Osteocyte (in vitro differentiated cells): ENCODE measurements at places on chromosomes 7 and 10. TPM values are rescaled to one million over a fixed set of nuclear protein-coding genes. Genes with fewer than 3 reads are reported as not detected.

The FEZF1 gene
- not detected in 2 replicates for total RNA-seq

DNA sequence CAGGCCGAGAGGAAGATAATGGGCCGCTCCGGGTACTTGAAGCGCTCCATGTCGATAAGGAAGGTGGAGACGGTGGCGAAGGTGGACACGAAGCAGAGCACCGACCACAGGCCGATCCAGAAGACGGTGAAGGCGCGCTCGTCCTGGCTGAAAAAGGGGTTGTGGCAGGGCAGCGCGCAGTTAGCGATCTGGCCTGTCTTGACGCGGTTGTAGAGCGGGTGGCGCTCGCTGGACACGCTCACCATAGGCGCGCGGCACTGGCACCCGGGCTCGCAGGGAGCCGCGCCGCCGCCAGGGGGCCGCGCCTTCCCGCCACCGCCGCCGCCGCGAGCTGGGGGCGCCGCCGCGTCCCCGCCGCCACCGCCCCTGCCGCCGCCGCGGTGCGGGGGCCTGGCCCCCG is 1.6 kb downstream of the FZD8 start:
- H3K27me3 ChIP-seq, result no peaks in the 10 kb centered on the region
- H3K27ac ChIP-seq, result peak overlapping the region; percentile 50
- no peaks in the 10 kb centered on the region for H3K36me3 ChIP-seq
- peak overlapping the region; percentile 82 for H3K4me3 ChIP-seq
- H3K4me1 ChIP-seq, result peaks cover 48% of the 10 kb centered on the region

DNA sequence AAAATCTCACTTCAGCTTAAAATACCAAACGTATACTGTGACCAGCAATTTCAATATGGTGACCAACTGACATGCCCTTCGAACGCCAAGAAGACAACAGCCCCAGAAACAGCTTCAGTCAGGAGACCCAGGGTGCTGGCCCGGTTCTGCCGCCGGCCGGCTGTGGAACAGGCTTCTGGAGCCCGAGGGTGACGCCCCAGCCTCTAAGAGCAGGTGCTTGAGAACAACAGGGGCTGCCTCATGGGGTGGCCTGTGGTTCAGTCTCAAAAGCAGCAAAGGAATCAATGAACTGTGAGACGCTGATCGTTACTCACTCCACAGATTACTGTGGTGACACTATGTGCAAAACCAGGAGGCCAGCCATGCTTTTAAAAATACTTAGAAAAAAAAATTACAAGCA is 17.3 kb downstream of the GPER1 start:
- H3K27me3 ChIP-seq, result no peaks in the 10 kb centered on the region
- peak overlapping the region; percentile 56 for H3K27ac ChIP-seq
- peaks cover 35% of the 10 kb centered on the region for H3K4me1 ChIP-seq
- no peak for DNase-seq

The RGR gene
- total RNA-seq, result not detected in 2 replicates

DNA sequence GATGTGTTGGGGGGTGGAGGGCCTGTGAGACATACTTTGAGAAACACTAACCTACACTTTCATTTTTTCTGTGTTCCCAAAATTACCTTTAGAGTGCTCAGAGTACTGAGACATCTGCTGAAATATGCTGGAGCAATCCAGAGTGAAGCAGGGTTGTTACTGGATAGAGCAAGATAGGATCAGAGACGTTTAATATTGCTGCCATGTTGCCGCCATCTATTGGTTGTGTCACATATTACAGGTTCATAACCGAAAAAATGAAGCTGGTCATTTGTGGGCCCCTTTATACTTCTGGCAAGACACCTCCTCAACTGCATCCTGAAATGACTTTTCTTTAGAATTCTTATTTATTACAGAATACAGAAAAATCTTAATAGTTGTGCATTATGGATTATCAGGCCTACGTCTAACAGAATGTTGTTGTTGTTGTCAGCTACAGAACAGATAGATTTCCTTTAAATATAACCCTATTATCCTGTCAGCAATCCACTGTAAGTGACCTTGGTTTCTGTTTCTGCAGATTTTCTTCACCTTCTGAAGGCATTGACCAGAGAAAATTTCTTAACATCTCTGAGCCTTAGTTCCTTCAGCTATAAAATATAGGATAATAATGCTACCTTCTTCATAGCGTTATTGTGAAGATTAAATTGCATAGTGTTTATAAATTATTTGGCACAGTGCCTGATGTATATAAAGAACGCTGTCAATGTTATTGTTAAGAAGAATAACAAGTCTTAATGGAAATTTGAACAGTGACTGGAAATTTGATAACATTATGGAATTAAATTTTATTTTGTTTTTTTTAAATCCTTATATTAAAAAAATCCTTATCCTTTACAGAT is 16.2 kb upstream of the DLD start:
- no peaks in the 10 kb centered on the region for H3K36me3 ChIP-seq
- H3K4me1 ChIP-seq, result peaks cover 2% of the 10 kb centered on the region
- peaks cover 52% of the 10 kb centered on the region for H3K27me3 ChIP-seq
- no peak overlapping the region for H3K4me3 ChIP-seq
- DNase-seq, result no peak
- no peak overlapping the region for H3K27ac ChIP-seq

DNA sequence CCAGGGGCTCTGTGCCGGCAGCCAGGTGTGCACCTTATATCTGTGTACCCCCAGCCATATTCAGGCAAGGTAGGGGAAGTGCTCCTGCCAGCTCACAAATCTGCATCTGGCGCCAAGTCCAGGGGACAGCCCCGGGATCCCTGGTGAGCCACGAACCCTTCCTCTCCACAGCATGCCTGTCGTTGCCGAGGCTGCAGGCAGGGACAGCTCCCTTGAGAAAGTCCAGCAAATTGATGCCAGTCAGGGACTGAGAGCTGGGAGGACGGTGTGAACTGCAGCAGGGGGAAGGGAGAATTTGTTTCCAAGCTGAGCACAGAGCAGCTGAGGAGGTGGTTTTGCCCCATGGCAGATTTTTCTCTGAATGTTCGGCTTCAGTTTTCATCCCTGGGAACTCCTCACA is 919 bp downstream of the PLA2G12B start:
- no peak overlapping the region for H3K4me3 ChIP-seq
- no peak overlapping the region for H3K27ac ChIP-seq
- no peaks in the 10 kb centered on the region for H3K36me3 ChIP-seq
- peaks cover 9% of the 10 kb centered on the region for H3K27me3 ChIP-seq
- H3K4me1 ChIP-seq, result peaks cover 4% of the 10 kb centered on the region
- no peak for DNase-seq

The CLRN3 gene
- total RNA-seq, result not detected in 2 replicates

The TRIM50 gene
- not detected in 2 replicates for total RNA-seq

GRCh38 chr7:157875230-157876179 is 538.7 kb downstream of the DNAJB6 start:
- no peaks in the 10 kb centered on the region for H3K27me3 ChIP-seq
- no peak overlapping the region for H3K4me3 ChIP-seq
- no peak overlapping the region for H3K27ac ChIP-seq
- no peaks in the 10 kb centered on the region for H3K4me1 ChIP-seq
- H3K36me3 ChIP-seq, result no peaks in the 10 kb centered on the region
- no peak for DNase-seq

The MUC12 gene
- not detected in 2 replicates for total RNA-seq

GRCh38 chr7:25940086-25940906 is 211.7 kb upstream of the NFE2L3 start:
- H3K36me3 ChIP-seq, result no peaks in the 10 kb centered on the region
- no peaks in the 10 kb centered on the region for H3K4me1 ChIP-seq
- no peak overlapping the region for H3K27ac ChIP-seq
- peaks cover 14% of the 10 kb centered on the region for H3K27me3 ChIP-seq
- DNase-seq, result no peak

- DNase-seq, result no peak
- H3K27ac ChIP-seq, result no peak overlapping the region
- H3K4me3 ChIP-seq, result no peak overlapping the region
- H3K4me1 ChIP-seq, result peaks cover 8% of the 10 kb centered on the region
- H3K27me3 ChIP-seq, result no peaks in the 10 kb centered on the region
- H3K36me3 ChIP-seq, result no peaks in the 10 kb centered on the region
Measured at GRCh38 chr10:64209561-64209960, 688.4 kb downstream of the REEP3 start.

The EEPD1 gene
- 1.3 and 1.4 TPM in 2 replicates for total RNA-seq

The KRIT1 gene
- total RNA-seq, result 38.3 and 40.3 TPM in 2 replicates

The KCND2 gene
- total RNA-seq, result 0.42 and 0.46 TPM in 2 replicates

DNA sequence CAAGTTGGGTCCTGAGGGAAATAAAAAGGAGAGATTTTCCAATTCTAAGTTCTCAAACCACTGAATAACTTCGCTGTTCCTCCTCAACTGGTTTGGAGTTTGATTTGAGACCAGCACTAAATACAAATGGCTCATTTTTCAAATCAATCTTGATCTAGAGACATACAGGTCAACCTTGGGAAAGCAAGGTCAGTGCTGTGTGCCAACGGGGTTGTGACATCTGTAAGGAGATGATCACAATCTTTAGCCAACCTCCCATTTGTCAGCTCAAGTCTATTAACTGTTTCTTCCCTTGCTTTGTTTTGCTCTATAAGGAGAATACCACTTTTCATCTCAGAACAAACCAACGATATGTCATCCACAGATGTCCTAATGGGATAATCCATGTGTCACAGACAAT is 131.1 kb downstream of the TAX1BP1 start:
- H3K27ac ChIP-seq, result no peak overlapping the region
- H3K27me3 ChIP-seq, result no peaks in the 10 kb centered on the region

The TAS2R41 gene
- not detected in 2 replicates for total RNA-seq

- H3K27me3 ChIP-seq, result peaks cover 24% of the 10 kb centered on the region
- DNase-seq, result no peak
- no peaks in the 10 kb centered on the region for H3K4me1 ChIP-seq
- H3K4me3 ChIP-seq, result no peak overlapping the region
Measured at GRCh38 chr7:142349670-142350405, 92.0 kb upstream of the PRSS58 start.

The SUGCT gene
- 11.9 and 14.1 TPM in 2 replicates for total RNA-seq
